Right atrium auricular region (tissue), 2 donors: ENCODE measurements at places on chromosomes 2 and 18. TPM values are rescaled to one million over a fixed set of nuclear protein-coding genes. Genes with fewer than 3 reads are reported as not detected.

- no peak overlapping the region for H3K4me3 ChIP-seq
- H3K27me3 ChIP-seq, result no peaks in the 10 kb centered on the region
- H3K4me1 ChIP-seq, result no peaks in the 10 kb centered on the region
- H3K36me3 ChIP-seq, result no peaks in the 10 kb centered on the region
Measured at GRCh38 chr2:221405521-221405920, 166.6 kb downstream of the EPHA4 start.

DNA sequence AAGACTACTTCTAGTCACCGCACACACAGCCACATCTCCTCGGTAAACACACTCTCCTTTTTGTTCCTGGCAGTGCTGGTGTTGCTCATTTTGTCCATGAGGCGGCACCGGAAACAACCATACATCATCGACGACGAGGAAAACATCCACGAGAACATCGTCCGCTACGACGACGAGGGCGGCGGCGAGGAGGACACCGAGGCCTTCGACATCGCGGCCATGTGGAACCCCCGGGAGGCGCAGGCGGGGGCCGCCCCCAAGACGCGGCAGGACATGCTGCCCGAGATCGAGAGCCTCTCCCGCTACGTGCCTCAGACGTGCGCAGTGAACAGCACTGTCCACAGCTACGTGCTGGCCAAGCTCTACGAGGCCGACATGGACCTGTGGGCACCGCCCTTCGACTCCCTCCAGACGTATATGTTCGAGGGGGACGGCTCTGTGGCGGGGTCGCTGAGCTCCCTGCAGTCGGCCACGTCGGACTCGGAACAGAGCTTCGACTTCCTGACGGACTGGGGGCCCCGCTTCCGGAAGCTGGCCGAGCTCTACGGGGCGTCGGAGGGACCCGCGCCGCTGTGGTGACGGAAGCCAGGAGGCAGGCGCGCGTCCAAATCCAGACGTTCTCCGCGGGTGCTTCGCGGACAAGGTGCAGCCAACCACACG, 221.0 kb downstream of the CDH20 start:
- H3K4me1 ChIP-seq, result no peaks in the 10 kb centered on the region
- no peak overlapping the region for H3K27ac ChIP-seq
- no peak overlapping the region for H3K4me3 ChIP-seq
- no peaks in the 10 kb centered on the region for H3K36me3 ChIP-seq

DNA sequence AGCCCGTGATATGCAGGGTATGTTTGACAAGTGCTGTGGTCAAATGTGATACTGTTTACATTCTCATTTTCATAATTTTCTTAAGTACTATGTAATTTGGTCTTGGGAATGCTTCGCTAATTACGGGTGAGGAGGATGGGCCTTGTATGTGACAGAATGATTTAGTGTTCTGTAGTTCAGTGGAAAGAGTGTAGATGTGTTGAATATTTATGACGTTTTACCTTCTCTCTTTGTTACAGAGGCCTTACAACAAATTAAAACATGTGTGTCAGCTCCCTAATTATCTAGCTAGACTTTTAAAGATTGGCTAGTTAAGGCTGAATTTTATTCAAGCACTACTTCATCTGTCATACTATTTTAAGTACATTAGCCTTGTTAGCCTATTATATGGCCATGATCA, 10.6 kb upstream of the CHRNA1 start:
- H3K27ac ChIP-seq, result no peak overlapping the region
- no peak overlapping the region for H3K4me3 ChIP-seq
- H3K36me3 ChIP-seq, result no peaks in the 10 kb centered on the region
- no peak for DNase-seq
- peaks cover 22% of the 10 kb centered on the region for H3K4me1 ChIP-seq

GRCh38 chr2:239167766-239168444, 232.9 kb downstream of the HDAC4 start:
- peaks cover 9% of the 10 kb centered on the region for H3K36me3 ChIP-seq
- H3K4me3 ChIP-seq, result no peak overlapping the region
- no peak for DNase-seq
- no peak overlapping the region for H3K27ac ChIP-seq
- H3K4me1 ChIP-seq, result peaks cover 11% of the 10 kb centered on the region

GRCh38 chr18:67367540-67367939, 149.0 kb downstream of the DSEL start:
- no peak overlapping the region for H3K27ac ChIP-seq
- H3K36me3 ChIP-seq, result no peaks in the 10 kb centered on the region
- H3K4me1 ChIP-seq, result no peaks in the 10 kb centered on the region
- DNase-seq, result no peak
- H3K4me3 ChIP-seq, result no peak overlapping the region
- no peaks in the 10 kb centered on the region for H3K27me3 ChIP-seq

DNA sequence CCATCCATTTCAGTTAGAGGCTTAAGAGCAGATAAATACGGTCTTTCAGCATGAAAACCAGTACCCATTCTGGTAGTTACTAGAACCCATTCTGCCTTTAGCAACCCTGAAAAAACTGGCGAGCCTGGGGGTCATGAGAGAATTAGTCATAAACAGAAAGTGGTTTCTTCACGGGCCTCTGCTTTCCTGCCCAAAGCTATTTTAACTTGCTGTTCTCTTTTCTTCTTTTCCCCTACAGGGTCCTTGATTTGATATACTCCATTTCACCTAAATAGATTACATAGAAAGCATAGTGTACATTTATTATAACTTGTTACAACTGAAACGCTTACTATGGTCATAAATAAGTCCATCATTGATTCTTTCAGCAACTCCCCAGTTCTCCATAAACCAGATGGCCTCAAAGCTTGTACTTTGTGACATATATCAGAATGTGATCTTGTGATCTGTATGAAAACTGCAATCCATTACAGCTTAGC, 48.3 kb downstream of the WDFY1 start:
- no peaks in the 10 kb centered on the region for H3K4me1 ChIP-seq
- no peaks in the 10 kb centered on the region for H3K27me3 ChIP-seq
- H3K36me3 ChIP-seq, result peaks cover 46% of the 10 kb centered on the region
- H3K27ac ChIP-seq, result no peak overlapping the region
- H3K4me3 ChIP-seq, result no peak overlapping the region
- no peak for DNase-seq

- no peak overlapping the region for H3K27ac ChIP-seq
- no peaks in the 10 kb centered on the region for H3K4me1 ChIP-seq
- no peaks in the 10 kb centered on the region for H3K27me3 ChIP-seq
- H3K4me3 ChIP-seq, result no peak overlapping the region
Measured at GRCh38 chr2:68356599-68357239, 8.4 kb upstream of the PLEK start.

- H3K4me1 ChIP-seq, result no peaks in the 10 kb centered on the region
- H3K36me3 ChIP-seq, result no peaks in the 10 kb centered on the region
- H3K4me3 ChIP-seq, result no peak overlapping the region
- no peak overlapping the region for H3K27ac ChIP-seq
- no peak for DNase-seq
Measured at GRCh38 chr2:68418855-68419254, 48.2 kb downstream of the FBXO48 start.

GRCh38 chr2:190695739-190696138, 46.9 kb downstream of the NAB1 start:
- no peak overlapping the region for H3K4me3 ChIP-seq
- no peaks in the 10 kb centered on the region for H3K27me3 ChIP-seq
- no peaks in the 10 kb centered on the region for H3K4me1 ChIP-seq
- no peak for DNase-seq

- no peaks in the 10 kb centered on the region for H3K27me3 ChIP-seq
- H3K36me3 ChIP-seq, result no peaks in the 10 kb centered on the region
- H3K4me3 ChIP-seq, result no peak overlapping the region
- no peak for DNase-seq
Measured at GRCh38 chr2:23219666-23220065, 165.3 kb upstream of the KLHL29 start.

DNA sequence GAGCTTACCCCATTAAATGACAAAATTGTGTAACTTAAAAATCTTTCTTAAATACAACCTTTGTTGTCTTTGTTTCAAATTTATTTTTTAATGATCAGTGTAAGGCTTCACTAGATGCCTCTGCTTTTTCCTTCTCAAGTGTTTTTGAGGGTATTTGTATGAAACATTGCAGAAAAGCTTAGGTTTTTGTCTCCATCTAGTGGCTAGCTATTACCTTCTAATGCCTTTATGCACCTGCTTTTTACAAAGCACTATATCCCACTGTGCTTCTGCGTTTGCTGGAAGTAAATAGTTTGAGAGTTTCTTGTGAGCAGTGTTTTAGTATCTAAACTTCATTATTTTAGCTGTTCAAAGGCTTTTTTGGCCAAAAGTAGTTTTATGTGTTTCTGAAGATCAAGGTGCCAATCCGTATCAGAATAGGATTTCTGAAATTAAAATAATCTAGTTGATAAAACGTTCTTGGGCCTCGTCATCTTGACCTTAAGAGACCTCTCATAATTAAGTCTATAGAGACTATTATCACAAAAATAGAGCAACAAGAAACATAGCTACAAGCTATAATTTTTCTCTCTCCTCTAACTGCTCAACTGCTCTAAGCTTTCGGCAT, 47.0 kb downstream of the IWS1 start:
- H3K27ac ChIP-seq, result no peak overlapping the region
- H3K4me1 ChIP-seq, result no peaks in the 10 kb centered on the region
- DNase-seq, result no peak
- H3K36me3 ChIP-seq, result peaks cover 38% of the 10 kb centered on the region
- no peaks in the 10 kb centered on the region for H3K27me3 ChIP-seq

DNA sequence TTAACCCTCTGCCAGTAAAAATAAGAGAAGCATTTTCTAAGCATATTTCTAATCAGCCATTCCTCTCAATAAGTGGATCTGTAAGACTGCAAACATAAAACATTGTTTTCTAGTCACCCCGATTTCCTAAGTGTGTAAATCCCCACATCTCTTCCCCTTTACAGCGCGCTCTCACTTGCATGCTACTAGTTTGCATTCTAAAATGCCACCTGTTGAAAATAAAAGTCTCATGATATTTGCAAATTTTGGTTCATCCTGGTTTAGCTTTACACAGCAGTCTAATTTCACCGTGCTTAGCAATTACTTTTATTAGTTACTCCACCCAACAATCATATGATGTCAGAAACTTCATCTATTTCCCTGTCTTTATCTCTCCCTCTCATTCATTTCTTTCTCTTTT, 1230.7 kb upstream of the ZEB2 start:
- no peaks in the 10 kb centered on the region for H3K36me3 ChIP-seq
- no peak for DNase-seq
- H3K4me1 ChIP-seq, result no peaks in the 10 kb centered on the region
- H3K27me3 ChIP-seq, result no peaks in the 10 kb centered on the region
- H3K4me3 ChIP-seq, result no peak overlapping the region

DNA sequence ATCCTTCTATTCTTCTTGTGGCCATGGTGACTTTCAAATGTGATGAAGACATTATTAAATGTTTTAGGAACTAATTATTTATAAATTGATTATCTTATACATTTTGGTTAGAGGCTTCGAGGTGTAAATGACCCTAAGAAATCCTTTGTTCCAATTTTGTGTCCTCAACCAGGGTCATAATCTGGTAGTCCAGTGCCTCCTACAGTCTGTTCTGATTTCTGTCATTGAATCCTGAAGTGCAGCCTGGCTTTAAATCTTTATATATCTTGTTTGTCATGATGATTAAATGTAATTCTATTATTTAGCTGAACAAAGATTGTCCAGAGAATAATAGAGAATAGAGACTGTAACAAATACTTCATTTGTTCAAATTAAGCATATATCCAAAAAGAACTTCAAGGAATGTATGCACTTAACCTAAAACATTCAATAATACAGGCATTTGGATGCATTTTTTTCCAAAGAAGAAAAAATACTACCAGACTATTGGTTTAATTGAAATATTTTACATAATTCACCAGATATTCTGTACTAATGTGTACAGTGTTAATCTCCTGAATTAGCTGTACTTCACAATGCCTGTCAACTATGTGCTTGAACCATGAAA, 89.8 kb downstream of the PRPF40A start:
- no peaks in the 10 kb centered on the region for H3K4me1 ChIP-seq
- H3K27ac ChIP-seq, result no peak overlapping the region
- H3K36me3 ChIP-seq, result peaks cover 28% of the 10 kb centered on the region
- no peak for DNase-seq
- no peaks in the 10 kb centered on the region for H3K27me3 ChIP-seq
- no peak overlapping the region for H3K4me3 ChIP-seq

- no peaks in the 10 kb centered on the region for H3K36me3 ChIP-seq
- no peak overlapping the region for H3K27ac ChIP-seq
- DNase-seq, result no peak
- H3K27me3 ChIP-seq, result no peaks in the 10 kb centered on the region
- no peak overlapping the region for H3K4me3 ChIP-seq
- no peaks in the 10 kb centered on the region for H3K4me1 ChIP-seq
Measured at GRCh38 chr2:14199040-14199439, 433.5 kb upstream of the LRATD1 start.

GRCh38 chr2:227482638-227483340, 10.8 kb downstream of the AGFG1 start:
- H3K27ac ChIP-seq, result no peak overlapping the region
- no peak for DNase-seq
- H3K4me1 ChIP-seq, result no peaks in the 10 kb centered on the region
- H3K27me3 ChIP-seq, result no peaks in the 10 kb centered on the region
- H3K4me3 ChIP-seq, result no peak overlapping the region

KLHL14 gene
- not detected for total RNA-seq

UBE2E3 gene
- total RNA-seq, result 57.3 TPM

CDH7 gene
- not detected for total RNA-seq

TNFAIP6 gene
- 5.2 TPM for total RNA-seq

CELF4 gene
- 0.22 TPM for total RNA-seq

ANXA4 gene
- total RNA-seq, result 25.9 TPM

AFG3L2 gene
- total RNA-seq, result 91.9 TPM
